Activated CD8-positive, alpha-beta memory T cell treated with anti-CD3 and anti-CD28 coated beads for 1 hour (primary cell): ENCODE measurements at places on chromosomes 4 and X.

- DNase-seq, result no peak
Observed at GRCh38 chrX:133999031-133999705, 13.8 kb upstream of the GPC3 start.

DNA sequence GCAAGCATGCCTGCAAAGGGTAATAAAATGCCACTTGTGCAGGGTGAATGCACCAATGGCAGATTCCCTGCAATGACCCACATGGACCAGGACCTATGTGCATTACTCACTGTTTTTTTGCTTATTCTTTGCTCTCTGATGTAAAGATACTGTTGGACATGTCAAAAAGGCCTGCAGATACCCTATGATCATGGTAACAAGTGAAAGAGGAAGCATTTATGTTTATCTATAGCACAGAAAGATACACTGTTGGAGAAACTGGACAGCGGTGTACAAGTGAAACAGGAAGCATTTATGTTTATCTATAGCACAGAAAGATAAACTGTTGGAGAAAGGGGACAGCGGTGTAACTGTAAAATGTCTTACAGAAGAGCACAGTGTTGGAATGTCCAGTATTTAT lies 127.5 kb downstream of the PAPSS1 start:
- no peak for DNase-seq

DNA sequence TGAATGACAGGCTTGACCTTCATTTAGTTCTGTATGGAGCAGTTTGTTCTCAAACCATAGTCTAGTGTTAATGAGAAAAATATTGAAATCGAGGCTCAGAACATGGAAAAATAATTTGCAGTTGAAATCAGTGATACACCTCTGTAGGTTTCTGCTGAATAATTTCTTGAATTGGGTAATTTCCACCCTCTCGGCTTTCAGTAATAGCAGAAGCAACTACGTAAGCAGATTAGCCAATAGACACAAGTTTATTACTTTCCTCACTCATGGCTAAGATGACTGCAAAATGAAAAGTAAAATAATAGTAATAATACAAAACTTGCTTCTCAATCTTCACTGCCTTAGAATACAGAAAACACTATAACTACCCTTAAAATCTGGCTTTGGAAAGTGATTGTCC lies 46.0 kb downstream of the USP38 start:
- no peak for DNase-seq

DNA sequence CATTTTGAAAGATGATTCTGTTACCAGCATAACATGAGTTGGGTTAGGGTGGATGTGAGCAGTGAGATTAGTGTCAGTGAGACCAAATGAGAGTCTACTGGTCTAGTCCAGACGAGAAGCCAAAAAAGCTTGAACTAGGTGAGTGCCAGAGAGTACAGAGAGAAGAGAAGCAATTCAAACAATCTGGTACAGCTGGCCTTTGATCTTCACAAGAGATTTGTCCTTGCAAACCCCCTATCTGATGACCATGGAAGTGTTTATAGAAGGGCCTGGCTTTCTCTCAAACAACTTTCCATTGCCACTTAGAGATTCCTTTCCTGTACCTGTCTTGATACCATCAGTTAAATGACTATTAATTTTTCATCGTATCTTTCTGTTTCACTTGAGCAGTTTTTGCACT lies 128.5 kb downstream of the PPA2 start:
- no peak for DNase-seq

DNA sequence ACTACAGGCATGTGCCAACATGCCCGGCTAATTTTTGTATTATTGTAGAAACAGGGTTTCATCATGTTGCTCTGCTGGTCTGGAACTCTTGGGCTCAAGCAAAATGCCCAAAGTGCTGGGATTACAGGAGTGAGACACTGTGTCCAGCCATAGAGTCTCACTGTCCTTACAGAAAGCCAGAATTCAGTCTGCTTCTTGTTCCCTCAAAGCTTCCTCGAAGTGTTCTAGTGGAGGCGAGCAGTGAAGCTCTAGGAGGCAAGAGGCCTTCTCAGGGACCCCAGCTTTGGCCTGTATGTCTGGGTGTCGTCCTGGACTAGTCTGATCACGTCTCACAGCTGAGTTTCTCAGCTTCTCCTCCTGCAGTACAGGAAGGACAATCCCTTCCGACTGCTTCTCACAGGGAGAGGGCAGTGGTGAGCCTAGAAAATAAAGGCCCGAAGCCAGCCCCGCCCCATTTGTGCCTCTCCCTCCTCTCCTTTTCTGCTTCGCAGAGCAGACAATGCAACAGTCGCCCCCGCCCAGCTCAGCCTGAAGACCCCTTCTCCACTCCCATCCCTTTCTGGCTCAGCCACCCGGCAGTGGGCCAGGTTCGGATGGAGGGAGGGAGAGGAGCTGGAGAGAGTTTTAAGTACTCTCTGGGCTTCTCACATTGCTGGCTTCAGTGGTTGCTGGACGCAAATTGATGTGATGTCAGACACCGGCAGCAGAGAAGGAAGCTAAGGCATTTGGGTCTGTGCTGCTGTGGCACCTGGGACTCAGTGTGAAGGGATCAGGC lies 11.1 kb upstream of the FAM3A start:
- DNase-seq, result peak; percentile 24

DNA sequence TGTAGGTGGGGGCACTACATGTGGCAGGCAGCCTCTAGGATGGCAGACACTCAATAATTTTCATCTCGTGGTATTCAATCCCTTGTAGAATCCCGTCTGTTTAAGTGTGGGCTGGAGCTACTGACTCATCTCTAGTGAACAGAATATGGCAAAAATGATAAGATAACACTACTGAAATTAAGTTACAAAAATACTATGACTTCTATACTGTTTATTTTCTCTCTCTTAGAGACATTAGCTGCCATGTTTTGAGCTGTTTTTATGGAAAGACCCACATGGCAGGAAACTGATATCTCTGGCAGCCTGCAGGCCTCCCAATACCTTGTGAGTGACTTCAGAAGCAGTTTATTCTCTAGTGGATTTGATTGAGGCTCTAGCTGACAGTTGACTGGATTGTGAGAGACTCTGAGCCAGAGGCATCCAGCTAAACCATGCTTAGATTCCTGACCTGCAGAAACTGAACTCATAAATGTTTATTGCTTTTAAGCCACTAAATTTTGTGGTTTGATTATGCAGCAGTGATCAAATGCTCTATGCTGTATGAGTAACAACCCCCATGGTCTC lies 298.8 kb upstream of the CTSO start:
- DNase-seq, result no peak

DNA sequence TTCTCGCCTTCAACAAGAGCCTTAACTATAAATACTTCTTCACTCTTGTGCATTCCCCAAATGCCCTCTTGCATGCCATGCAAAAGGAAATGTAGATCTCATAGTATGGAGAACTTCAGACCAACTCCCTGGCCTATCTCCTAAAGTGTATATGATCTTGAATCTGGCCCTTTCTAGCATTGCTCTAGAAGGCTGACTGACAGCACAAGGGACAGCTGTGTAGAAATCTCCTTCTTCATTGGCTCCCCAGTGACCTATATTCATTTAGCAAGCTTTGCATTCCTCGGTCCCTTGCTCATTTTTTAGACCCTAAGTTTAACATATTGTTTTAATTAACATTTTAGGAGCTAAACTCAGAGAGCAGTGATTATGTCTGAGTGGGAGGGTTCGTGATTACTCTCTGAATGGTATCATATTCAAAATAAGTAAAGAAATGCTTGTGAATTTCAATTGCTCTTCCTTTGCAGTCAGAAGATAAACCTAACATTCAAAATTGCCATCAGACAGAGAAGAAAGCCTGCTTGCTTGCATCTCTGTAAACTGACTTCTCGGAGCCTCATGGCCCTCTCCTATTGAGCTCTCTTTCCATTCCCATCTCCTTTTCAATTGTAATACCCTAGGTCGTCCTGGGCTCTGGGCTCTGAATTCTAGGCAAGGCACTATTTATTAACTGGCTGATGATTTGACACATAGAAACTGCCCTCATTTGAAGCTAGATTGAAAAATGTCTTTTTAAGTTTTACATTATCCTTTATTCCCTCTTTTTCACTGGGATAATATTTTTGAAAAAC lies 120.3 kb upstream of the PRKG2 start:
- DNase-seq, result no peak

GRCh38 chr4:145207934-145208333 lies 27.5 kb upstream of the OTUD4 start:
- DNase-seq, result no peak

GRCh38 chr4:70712604-70713452 lies 8.9 kb upstream of the RUFY3 start:
- DNase-seq, result no peak

DNA sequence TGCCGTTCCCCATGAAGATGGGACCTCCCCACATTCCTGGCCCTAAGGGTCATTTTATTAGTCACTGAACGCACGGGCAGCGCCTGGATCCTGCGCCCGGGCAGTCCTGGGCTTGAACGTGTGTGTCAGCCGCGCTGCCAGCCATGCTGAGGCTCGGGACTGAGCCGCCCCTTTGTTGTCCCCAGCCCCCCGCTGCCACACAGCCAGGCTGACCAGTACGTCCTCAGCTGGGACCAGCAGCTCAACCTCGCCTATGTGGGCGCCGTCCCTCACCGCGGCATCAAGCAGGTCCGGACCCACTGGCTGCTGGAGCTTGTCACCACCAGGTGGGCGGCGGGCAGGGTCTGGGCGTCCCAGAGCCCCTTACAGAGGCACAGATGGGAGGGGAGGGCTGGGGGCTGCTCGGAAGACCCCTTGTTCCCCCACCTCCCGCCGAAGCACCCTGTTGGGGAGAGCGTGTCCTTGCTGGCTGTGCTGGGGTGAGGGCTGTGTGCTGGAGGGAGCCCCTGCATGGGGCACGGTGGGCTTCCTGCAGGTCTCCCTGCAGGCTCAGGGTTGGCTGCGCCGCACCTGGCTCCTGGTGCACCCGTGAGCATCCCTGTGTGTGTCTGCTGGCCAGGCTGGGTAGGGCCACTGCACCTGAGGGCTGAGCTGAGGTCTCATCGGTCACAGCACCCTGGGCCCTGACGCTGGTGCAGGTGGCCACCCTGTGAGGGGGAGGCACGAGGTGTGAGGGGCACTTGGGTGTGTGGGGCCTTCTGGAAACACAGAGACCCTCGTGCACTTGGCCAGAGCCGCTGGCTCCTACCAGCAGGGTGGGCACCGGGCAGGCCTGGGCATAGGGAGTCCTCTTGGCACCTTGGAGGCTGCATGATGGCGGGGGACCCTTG lies 1.0 kb downstream of the IDUA start:
- DNase-seq, result no peak

GRCh38 chr4:26021417-26022345 lies 107.7 kb downstream of the SMIM20 start:
- DNase-seq, result no peak

- DNase-seq, result no peak
Observed at GRCh38 chr4:71711044-71711984, 72.6 kb downstream of the GC start.

DNA sequence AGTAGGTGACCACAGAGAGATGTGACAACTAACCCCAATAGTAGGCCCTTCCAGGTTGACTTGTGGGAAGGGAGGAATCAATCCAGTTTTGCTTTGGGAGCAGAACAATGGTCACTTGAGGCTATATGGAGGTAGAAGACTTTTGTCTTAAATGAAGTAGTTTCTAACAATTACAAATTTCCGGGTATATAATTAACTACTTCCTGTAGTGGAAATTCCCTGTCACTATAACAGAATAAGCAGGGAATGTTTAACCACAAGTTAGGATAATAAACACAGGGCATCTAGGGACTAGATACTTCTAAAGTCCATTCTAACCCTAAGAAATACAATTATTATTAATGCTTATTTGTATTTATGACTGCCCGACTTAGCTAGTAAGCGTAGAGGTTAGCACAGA lies 99.0 kb upstream of the TRPC3 start:
- no peak for DNase-seq

GRCh38 chrX:69221239-69222102 lies 56.2 kb upstream of the PJA1 start:
- DNase-seq, result no peak

- DNase-seq, result no peak
Observed at GRCh38 chr4:2462992-2463762, 5.7 kb upstream of the RNF4 start.

GRCh38 chr4:90069151-90069550 lies 58.0 kb upstream of the CCSER1 start:
- no peak for DNase-seq

GRCh38 chr4:69714086-69714485 lies 46.3 kb downstream of the SULT1B1 start:
- DNase-seq, result no peak

GRCh38 chr4:38781854-38782261 lies 932 bp downstream of the TLR10 start:
- DNase-seq, result no peak

DNA sequence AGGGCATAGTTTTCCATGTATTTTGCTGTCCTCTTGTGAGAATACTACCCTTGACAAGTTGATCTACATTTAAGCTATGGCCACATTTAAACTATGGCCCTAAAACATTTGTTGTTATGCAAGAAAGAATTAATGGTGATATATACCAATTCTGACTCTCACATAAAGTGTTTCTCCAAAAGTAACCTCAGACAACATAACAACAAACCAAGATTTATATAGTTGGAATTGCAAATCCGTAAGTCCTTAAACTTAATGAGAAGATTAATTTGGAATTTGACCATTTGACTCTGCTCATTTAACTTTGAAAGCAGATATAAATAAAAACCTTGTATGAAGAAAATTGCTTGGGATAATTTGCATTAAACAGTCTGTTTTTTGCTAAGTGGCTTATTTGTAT lies 38.9 kb downstream of the RUFY3 start:
- no peak for DNase-seq

DNA sequence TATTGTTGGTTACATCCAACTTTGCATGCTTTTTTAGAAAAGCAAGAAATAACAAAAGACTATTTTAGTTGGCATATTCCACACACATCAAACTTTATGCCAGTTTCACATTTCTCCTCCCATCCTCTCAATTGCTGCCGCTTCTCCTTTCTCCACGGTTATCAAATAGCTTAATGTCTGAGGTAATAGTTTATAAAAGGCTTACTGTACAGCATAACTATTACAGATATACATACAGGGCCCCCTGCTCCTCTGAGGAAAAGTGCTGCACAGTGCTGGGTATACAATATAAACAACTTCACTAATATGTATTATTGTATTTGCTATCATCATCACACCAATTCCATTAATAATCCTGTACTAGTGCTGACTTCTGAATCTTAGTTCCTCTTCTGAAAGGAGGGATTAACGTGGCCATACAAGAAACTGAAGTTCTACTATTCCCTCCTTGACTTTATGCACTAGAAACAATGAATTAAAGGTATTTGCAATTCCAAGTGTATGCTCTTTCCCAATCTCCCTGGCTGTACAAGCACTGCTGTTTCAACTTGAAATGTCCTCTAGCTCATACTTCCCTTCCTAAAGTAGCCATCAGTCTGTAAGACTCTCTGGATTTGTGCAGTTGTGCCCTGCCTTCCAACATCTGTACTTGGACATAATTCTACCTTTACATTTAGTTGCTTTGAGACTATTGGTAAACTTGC lies 2.5 kb downstream of the CCNI start:
- no peak for DNase-seq

DNA sequence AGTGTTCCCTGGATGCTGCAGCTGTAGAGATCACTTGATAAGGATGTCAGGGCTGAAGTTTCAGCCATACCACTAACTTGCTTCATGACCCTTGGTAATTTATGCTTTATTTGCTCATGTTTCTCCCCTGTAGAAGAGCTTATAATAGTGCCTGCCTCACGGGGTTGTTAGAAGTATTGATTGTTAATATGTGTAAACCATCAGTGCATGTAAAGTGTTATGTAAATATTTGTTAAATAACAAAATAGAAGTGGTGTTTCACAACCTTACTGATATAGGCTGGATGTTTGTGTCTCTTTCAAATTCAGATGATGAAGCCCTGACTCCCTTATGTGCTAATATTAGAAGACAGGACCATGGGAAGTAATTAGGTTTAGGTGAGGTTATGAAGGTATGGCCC lies 1.5 kb upstream of the CXCL2 start:
- no peak for DNase-seq
